H7 (cell line): ENCODE measurements at places on chromosomes 3 and 15.

GRCh38 chr3:19183584-19183983 is 35.3 kb downstream of the KCNH8 start:
- DNase-seq, result no peak

DNA sequence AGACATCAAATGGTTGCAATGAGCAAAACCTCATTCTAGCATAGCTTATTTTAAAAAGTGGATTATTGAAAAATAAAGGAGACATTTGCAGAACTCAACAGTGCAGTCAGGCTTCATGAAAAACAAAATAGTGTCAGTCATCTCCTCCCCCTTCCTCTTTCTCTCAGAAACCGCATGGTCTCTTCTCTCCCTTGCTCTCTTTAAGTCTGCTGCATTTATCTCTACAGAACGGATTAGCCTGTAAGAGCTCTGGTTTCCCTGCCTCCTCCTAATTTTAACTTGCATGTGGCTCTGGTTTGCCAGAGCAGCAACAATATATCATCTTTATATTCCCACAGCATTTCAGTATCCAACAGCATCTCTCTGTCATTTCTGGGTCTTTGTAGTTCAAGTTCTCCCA is 609.0 kb downstream of the MECOM start:
- no peak for DNase-seq

DNA sequence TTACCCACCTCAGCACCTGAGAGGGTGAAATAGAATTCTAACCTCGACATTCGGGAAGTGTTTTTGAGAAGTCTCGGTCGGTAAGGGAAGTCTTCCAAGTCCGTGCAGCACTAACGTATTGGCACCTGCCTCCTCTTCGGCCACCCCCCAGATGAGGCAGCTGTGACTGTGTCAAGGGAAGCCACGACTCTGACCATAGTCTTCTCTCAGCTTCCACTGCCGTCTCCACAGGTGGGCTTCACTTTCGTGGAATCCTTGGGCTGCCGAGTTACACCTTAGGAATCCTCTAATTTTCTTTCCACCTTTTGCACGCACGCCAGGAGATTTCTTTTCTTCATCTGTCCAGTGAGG is 775 bp downstream of the CCNDBP1 start:
- no peak for DNase-seq

DNA sequence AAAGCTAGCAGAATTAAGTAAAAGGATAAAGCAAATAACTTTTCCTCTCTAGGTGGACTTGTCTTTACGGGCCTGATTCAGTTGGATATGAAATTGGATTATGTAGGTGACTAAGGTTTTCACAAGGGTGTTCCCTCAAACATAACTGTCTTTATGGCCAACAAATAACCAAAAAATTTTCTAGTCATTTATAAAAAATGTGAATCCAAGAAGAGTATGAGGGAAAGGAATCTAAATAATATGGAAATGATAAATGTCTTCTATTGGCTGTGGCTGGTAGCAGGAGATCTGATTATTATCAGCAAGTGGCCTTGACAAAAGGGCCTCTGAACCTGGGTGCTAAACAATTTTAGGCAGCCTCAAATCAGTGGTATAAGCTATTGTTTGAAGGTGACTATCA is 594.0 kb upstream of the UBE2E2 start:
- DNase-seq, result no peak

GRCh38 chr15:69668963-69669362 is 216.3 kb downstream of the RPLP1 start:
- no peak for DNase-seq

GRCh38 chr15:65653801-65654521 is 32.2 kb downstream of the SLC24A1 start:
- no peak for DNase-seq

DNA sequence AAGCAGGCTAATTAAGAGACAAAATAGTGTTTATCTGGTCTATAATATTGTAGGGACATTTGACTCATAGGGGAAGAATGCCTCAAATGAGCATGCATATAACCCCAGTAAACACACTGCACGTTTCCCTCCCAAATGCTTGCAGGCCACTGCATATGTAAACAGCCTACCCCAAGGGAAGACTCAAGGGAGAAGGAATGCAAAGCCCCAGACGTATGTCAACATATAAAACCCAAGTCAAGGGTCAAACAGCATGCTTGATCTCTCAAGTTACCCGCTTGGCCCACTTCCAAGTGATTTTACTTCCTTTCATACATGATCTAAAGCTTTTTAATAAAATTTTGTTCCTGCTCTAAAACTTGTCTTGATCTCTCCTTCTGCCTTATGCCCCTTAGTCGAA is 1090.0 kb downstream of the OTOL1 start:
- no peak for DNase-seq

GRCh38 chr3:160006282-160007163 is 17.9 kb downstream of the IL12A start:
- peak; percentile 68 for DNase-seq

- no peak for DNase-seq
Measured at GRCh38 chr3:160150066-160150465, 75.2 kb upstream of the C3orf80 start.

DNA sequence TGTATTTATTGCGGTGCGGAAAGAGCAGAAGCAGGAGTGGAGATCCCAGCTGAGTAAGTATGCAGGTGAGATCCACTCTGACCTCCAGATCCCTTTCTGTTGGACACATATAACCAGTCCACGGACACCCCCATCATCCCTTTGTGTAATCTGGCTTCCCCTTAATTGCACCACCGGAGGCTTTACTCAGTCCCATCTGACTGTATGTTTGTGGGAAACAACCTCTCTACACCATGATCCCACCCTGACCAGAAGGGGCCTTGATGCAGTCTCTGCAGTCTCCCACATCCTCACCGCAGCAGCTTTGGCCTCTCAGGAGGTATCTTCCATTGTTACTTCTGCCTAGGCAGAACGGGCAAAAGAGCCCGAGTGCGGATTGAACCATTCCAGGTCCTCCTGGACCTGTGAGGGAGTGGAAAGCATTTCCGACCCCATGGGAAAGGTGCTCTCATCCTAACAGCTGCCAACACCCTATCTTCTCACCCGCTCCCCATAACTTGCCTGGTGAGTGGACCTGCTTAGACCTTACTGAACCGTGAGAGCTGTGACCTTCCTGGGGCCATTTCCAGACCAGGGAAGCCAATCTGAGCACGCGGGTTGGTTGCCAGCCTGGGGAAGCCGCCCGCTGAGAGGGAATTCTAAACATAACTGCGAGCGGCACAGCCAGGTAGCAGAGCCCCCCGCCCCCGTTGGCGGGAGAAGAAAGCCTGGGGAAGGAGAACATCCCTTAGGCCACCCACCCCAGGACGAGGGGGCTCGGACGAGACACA is 1.1 kb downstream of the SLCO2A1 start:
- DNase-seq, result no peak

DNA sequence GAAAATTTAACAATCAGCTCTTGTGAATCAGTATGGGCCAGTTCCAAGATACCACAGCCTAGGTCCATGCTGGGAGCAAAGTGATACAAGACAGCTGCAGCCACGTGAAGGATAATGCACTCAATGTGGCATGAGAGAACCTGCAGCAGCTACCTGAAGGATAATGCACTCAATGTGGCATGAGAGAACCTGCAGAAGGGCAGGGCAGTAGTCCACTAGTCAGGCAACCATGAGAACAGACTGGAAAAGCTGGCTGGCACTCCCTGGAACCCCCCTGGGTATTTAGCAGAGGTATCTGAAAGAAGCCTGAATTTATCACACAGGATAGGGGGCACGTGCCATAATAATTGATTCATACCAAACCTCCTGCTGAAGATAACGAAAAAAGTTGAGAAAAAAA is 237.6 kb downstream of the ATP8B4 start:
- no peak for DNase-seq

- no peak for DNase-seq
Measured at GRCh38 chr3:11445883-11446282, 173.7 kb downstream of the ATG7 start.

GRCh38 chr15:40792394-40792793 is 14.5 kb upstream of the ZFYVE19 start:
- DNase-seq, result no peak

GRCh38 chr15:62394079-62394478 is 229.0 kb upstream of the C2CD4B start:
- no peak for DNase-seq

GRCh38 chr15:65561934-65562333 is 31.7 kb downstream of the HACD3 start:
- no peak for DNase-seq

DNA sequence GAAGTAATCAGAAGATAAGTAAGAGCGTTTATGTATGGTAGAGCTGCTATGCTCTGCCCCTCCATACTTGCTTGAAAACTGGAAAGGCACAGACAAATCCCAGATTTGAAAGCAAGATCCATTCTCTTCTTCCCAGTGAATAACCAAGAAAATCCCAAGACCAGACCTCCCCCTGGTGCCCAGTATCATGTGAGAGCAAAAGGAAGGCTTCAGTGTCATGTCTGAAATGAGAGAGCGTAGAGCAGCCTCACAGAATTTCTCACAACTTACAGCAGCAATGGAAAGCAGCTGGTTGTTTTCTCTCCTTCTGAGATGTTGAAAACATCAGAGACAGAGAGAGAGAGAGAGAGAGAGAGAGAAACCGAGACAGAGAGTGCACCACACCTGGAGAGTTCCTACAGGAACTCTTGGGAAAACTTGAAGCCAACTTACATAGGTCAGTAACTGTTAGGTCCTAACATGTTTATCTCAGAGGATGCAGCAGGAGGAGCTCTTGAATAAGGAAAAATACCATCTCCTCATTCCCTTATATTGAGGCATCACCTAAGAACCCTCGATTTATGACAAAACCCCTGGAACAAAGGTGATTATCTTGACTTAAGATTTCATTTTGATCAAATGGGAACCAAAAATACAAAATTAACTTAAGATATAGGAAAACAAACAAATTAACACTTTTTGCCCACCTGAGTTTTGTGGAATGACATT is 273.3 kb downstream of the NSUN3 start:
- DNase-seq, result peak; percentile 17

DNA sequence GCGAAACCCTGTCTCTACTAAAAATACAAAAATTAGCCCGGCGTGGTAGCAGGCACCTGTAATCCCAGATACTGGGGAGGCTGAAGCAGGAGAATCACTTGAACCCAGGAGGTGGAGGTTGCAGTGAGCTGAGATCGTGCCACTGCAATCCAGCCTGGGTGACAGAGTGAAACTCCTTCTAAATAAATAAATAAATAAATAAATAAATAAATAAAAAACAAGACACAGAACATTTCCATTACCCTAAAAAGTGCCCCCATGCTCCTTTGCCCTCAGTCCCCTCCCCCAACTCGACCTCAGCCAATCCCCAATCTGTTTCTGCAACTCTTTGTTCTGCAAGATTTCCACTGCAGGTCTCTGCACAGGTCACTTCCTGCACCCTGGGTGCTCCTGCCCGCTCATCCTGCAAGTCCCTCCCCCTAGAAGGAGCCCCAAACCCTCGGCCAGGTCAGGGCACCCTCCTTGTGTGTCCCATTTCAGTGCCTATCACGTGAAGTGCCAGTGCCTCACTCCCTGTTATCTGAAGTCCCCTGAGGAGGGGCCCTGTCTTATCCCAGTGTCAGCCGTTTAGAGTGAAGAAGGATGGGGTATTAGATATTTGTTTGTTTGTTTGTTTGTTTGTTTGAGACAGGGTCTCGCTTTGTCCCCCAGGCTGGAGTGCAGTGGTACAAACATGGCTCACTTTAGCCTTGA is 1.1 kb downstream of the FAM240A start:
- DNase-seq, result no peak

- DNase-seq, result no peak
Measured at GRCh38 chr3:126537730-126538281, 13.9 kb downstream of the CHST13 start.

GRCh38 chr3:64097920-64098319 is 74.6 kb upstream of the PSMD6 start:
- no peak for DNase-seq

GRCh38 chr3:151171145-151171757 is 31.8 kb downstream of the GPR171 start:
- no peak for DNase-seq

GRCh38 chr3:53300826-53301225 is 45.0 kb upstream of the TKT start:
- DNase-seq, result no peak

GRCh38 chr3:30894521-30895251 is at the start of gene GADL1:
GADL1 (minus strand) TSS chr3:30894661; CDS start chr3:30894614, 47 bp downstream.
- peak; percentile 78 for DNase-seq

DNA sequence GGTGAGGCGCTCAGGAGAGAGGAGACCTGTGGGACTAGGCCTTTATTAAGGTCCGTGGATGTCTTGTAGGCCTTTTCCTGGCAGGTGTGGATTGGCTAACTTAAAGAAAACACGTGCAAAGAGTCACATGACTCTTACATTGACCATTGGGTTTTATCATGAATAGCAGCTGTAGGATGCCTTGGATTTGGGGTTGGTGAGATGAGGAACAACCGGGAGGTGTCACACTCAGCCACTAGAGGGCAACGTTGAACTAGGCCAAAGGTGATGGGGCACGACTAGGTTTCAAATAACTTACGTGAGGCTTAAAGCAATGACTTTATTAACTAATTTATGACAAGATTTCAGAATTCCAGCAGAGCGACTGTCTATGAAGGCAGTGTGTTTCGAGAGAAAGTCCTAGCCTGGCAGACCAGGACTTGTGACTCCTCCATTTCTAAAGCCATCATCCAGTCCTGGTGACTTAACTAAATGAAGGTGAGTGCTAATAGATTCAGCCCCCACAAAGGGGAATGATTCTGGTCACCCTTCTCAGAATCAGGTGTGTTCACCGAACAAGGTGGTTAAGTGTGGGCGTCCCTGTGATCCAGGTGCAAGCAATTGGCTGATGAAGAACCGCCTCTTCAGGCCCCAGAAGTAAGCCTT is 345.6 kb downstream of the MCTP2 start:
- peak; percentile 5 for DNase-seq

- no peak for DNase-seq
Measured at GRCh38 chr3:134675726-134676256, 25.0 kb upstream of the KY start.

- DNase-seq, result no peak
Measured at GRCh38 chr3:142459096-142459495, 11.3 kb upstream of the XRN1 start.

DNA sequence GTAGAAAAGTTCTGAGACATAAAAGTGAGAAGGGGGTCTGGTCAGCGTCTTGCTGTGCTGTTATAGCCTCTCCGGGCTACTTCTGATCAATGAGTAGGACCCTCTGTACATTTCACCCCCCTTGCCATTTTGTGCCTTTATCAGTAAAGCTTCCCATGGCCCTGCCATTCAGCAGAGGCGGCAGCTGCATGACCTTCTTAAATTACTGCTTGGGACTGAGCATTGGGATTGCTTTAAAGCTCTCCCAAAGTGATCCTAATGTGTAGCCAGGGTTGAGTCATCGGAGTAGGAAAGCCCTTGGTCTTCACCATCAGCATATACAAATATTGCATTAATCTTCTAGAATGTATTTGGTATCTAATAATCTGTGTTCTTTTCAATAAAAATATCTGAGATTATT is 70.2 kb downstream of the FMN1 start:
- DNase-seq, result no peak

DNA sequence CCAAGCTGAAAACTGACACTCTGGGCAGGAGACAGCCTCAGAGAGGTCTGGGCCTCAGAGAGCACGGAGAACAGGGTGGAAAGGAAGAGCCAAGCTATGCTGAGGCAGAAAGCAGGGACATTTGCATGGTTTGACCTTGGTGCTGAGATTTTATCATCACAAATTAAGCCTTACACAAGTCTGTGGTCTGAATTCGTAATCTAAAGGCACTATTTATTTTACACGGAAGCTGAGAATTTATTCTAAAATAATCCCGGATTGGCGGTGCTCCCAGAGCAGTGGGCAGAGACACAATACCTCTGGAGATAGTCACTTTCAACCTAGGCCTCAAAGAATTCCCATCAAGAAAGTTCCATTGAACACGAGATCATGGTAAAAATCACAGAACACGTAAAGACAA is 47.5 kb downstream of the CFAP92 start:
- no peak for DNase-seq

GRCh38 chr3:134753999-134754742 is 40.9 kb upstream of the EPHB1 start:
- peak; percentile 19 for DNase-seq
